GM12878 (cell line): ENCODE measurements at places on chromosomes 16 and 17. TPM values are rescaled to one million over a fixed set of nuclear protein-coding genes. Genes with fewer than 3 reads are reported as not detected.

Gene C1QL1
- total RNA-seq = not detected in 2 replicates

Gene MFAP4
- total RNA-seq = 0.13 and 0.28 TPM in 2 replicates

Gene KRT32
- not detected in 2 replicates for total RNA-seq

Gene FNDC8
- total RNA-seq = 0.15 TPM in 1 of 2 replicates, not detected in the other

Gene KRT35
- not detected in 2 replicates for total RNA-seq

Gene PDILT
- total RNA-seq = not detected in 2 replicates

Gene ZC3H18
- 50.4 and 58.3 TPM in 2 replicates for total RNA-seq

Gene CPSF4L
- not detected in 2 replicates for total RNA-seq

Gene ZP2
- total RNA-seq = 0.21 TPM in 1 of 2 replicates, not detected in the other

Gene TBX6
- total RNA-seq = 0.54 and 1.0 TPM in 2 replicates

Gene SLC2A4
- 0.19 and 0.23 TPM in 2 replicates for total RNA-seq

Gene GDE1
- 23.0 and 26.7 TPM in 2 replicates for total RNA-seq

Gene KRTAP9-8
- total RNA-seq = not detected in 2 replicates

Gene PDK2
- 14.2 and 16.1 TPM in 2 replicates for total RNA-seq

DNA sequence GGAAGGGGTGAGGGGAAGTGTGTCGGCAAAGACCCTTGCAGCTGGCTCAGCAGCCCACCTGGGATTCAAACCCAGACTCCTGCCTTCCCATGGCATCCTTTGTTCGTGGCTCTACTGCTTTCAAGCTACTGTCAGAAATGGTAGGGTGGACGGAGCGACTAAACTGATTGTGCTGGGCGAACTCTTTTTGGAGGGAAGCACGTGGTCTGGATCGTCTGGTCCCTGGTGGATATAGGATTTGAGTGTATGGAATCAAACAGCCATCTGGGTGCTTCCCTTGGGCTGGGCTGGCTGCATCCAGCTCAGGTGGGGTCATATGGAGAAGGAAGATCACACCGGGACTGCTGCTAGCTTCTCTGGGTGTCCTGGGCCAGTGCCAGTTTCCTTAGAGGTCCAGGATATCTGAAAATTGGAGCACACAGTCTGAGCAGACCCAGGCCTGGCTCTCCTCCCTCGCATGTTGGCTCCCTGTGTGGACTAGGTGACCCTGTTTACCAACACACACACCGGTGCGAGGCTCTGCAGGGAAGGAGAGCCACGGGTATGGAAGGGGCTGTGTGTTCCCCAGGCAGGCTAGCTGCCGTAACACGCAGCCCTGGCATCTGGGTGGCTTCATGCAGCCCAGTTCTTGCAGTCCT lies 8.6 kb downstream of the CMIP start:
- no peak for DNase-seq
- H3K4me1 ChIP-seq = peaks cover 24% of the 10 kb centered on the region
- peaks cover 16% of the 10 kb centered on the region for H3K36me3 ChIP-seq
- no peak overlapping the region for H3K4me3 ChIP-seq

DNA sequence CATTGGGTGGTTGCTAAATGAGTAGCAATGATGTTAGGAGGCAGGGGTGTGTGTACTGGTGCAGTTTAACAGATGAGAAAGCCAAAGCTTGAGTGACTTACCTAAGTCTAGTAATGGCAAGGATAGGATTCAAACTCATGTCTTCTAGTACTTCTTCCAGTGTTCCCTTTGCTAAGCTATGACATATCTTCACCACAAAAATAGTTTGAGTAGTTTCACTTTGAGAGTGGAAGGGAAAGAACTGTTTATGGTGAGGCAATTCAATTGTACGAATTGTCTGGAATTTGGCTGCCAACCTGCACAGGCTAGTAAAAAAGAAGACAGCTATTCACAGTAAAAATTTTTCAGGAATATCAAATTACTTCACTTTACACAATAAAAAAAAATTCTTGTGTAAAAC lies 138.0 kb downstream of the NLK start:
- no peak for DNase-seq
- no peak overlapping the region for H3K27ac ChIP-seq
- no peaks in the 10 kb centered on the region for H3K27me3 ChIP-seq
- no peaks in the 10 kb centered on the region for H3K36me3 ChIP-seq
- no peaks in the 10 kb centered on the region for H3K4me1 ChIP-seq

- H3K4me3 ChIP-seq = no peak overlapping the region
- no peaks in the 10 kb centered on the region for H3K4me1 ChIP-seq
- H3K36me3 ChIP-seq = no peaks in the 10 kb centered on the region
- no peaks in the 10 kb centered on the region; the same call in 1 of the 2 replicates for H3K27me3 ChIP-seq
- DNase-seq = no peak
- H3K27ac ChIP-seq = no peak overlapping the region
Measured at GRCh38 chr17:55546991-55547664, 35.9 kb upstream of the SMIM36 start.

DNA sequence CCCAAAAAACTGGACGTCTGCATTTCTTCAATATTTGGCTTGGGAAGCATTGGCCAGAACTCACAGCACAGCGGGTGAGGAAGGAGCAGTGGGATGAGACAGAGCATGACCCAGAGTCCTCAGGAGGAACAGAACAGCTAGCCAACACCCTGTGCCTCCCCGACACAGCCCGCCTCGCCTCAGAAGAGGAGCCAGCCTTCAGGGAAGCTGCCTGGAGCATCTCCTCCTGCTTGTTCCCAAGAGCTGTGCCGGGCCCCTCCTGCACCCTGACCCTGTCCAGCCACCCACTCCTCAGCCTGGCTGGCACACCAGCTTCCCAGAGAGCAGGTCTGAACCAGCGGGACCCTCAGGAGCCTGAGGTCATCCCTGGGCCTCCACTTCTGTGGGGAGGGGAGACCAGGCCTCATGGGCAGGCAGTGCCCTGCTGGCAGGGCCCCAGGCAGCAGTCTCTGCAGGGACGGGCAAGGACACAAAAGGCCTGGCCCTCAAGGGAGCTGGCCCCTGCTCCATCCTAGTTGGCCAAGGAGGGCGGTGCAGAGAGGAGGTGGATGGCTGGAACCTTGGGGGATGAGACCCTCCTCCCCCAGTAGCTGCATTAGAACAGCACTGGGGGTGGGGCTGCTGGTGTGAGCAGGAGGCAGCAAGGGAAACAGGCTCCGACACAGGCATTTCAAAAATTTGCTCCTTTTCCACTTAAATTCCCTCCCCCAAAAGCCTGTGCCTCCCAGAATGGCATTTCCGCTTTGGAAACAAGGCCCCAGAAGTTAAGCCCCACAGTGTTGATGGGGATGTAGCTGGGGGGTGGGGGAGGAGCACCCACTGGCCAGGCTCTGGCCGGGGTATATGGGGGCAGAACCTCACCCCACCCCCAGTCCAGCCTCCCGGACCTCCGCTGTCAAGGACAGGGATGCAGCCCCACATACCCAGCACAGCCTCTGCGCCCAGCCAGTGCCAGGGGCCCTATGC lies 1.8 kb upstream of the BCAR1 start:
- 0 out of 2 replicates have a peak, but pooled peaks cover 4% of the 10 kb centered on the region for H3K27me3 ChIP-seq
- H3K27ac ChIP-seq = no peak overlapping the region
- H3K4me3 ChIP-seq = no peak overlapping the region

DNA sequence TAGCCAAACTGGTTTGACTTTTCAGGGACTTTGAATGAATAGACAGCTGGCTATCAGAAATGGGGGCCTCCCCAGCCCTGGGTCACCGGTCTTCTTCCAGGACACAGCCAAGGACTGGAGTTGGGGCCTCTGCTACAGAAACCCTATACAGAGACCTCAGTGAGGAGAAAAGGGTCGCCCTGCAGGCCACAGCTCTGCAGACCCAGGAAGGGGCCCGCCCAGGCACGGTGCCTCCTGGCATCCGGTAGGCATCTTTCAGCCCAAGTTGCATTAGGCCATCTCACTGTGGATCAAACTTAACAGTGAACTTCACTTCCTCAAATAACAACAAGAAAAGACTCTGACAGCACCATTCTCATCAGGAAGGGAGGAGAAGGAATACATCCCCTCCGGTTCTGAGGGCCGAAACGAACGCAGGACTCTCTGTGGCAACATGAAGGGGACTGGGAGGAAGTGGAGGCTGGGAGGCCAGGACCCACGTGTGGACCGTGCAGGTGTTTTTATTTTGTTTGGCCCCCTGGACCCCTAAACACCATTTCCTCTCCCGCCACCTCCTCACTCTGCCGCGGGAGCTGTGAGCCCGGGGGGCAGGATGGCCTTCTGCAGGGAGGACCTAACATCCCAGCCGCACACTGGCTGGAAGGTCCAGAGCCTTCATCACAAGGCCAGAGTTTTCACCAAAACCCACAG lies 7.2 kb downstream of the SLC38A10 start:
- H3K4me3 ChIP-seq = no peak overlapping the region
- H3K4me1 ChIP-seq = peaks cover 9% of the 10 kb centered on the region
- no peak for DNase-seq
- H3K36me3 ChIP-seq = peaks cover 5% of the 10 kb centered on the region
- no peak overlapping the region for H3K27ac ChIP-seq

DNA sequence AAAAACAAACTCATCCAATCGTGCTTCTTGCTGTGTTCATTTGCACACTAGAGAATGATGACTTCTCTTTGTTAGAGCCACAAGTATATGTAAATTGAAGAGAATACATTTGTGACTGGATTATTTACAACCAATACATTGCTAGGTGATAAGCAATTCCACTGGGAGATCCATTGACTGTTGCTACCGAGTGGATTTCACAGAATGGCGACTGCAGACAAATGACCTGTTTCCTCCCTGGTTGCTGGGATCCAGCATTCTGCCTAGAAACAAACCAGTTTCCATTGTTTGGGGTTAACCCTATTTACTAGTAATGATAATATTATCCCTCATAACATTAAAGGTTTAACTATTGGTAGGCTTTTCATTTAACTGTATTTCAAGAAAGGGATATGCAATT lies 36.9 kb upstream of the CPHXL start:
- H3K4me1 ChIP-seq = peaks cover 5% of the 10 kb centered on the region
- no peaks in the 10 kb centered on the region for H3K36me3 ChIP-seq
- H3K27me3 ChIP-seq = no peaks in the 10 kb centered on the region
- no peak overlapping the region for H3K27ac ChIP-seq
- no peak overlapping the region for H3K4me3 ChIP-seq

DNA sequence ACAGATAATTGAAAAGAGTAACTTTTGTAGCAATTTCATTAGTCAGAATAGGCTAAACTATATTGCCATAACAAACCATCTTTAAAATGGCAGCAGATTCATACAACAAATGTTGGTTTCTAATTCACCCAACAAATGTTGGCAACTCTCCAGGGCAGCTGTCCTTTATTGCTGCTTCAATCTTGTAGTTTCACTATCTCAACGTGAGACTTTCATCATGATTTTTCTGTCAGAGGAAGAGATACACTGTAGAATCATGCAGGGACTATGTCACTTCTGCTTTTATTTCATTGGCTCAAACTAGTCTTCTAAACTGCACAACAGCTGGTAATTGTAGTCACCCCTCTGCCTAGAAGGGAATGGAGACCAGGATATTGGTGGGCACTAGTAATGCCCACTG lies 174.2 kb downstream of the TANC2 start:
- peak; percentile 4 for DNase-seq
- H3K4me3 ChIP-seq = no peak overlapping the region
- no peak overlapping the region for H3K27ac ChIP-seq
- no peaks in the 10 kb centered on the region for H3K4me1 ChIP-seq
- H3K36me3 ChIP-seq = no peaks in the 10 kb centered on the region

GRCh38 chr17:36197387-36197703 lies 787 bp upstream of the CCL3L1 start:
- no peaks in the 10 kb centered on the region for H3K27me3 ChIP-seq
- no peak overlapping the region for H3K4me3 ChIP-seq
- peaks cover 29% of the 10 kb centered on the region for H3K4me1 ChIP-seq
- H3K36me3 ChIP-seq = no peaks in the 10 kb centered on the region
- H3K27ac ChIP-seq = peak overlapping the region; percentile 71

DNA sequence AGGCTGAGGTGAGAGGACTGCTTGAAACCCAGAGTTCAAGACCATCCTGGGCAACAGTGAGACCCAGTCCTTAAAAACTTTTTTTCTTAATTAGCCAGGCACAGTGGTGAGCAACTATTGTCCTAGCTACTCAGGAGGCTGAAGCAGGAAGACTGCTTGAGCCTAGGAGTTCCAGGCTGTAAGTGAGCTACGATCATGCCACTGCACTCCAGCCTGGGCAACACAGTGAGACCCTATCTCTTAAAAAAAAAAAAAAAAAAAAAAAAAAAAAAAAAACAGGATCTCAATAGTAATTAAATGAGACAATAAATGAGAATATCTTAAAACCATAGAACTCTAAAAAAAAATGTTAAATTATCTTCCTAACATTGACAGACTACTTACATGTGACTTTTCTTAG lies 14.3 kb downstream of the SMURF2 start:
- no peaks in the 10 kb centered on the region; the same call in none of the 2 replicates for H3K36me3 ChIP-seq
- peaks cover 7% of the 10 kb centered on the region for H3K4me1 ChIP-seq
- no peak overlapping the region for H3K27ac ChIP-seq
- no peak for DNase-seq

GRCh38 chr16:48365025-48365600 lies 20.1 kb downstream of the SIAH1 start:
- H3K27me3 ChIP-seq = no peaks in the 10 kb centered on the region
- H3K27ac ChIP-seq = peak overlapping the region; percentile 90
- no peak for DNase-seq
- H3K4me1 ChIP-seq = peaks cover 17% of the 10 kb centered on the region
- peaks cover 3% of the 10 kb centered on the region; the same call in 1 of the 2 replicates for H3K36me3 ChIP-seq

DNA sequence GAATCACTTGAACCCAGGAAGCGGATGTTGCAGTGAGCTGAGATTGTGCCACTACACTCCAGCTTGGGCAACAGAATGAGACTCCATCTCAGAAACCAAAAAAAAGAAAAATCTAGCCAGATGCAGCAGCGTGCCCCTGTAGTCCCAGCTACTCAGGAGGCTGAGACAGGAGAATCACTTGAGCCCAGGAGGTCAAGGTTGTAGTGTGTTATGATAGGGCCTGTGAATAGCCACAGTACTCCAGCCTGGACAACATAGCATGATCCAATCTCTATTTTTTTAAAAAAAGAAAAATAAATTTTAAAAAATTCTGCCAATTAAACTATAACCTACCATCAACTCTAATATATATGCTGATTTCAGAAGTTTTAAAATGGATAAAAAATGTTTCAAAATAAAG lies 15.8 kb downstream of the PHLPP2 start:
- no peak for DNase-seq
- no peak overlapping the region for H3K4me3 ChIP-seq
- H3K36me3 ChIP-seq = no peaks in the 10 kb centered on the region
- H3K27me3 ChIP-seq = no peaks in the 10 kb centered on the region
- no peak overlapping the region for H3K27ac ChIP-seq
- peaks cover 7% of the 10 kb centered on the region for H3K4me1 ChIP-seq

- no peaks in the 10 kb centered on the region for H3K27me3 ChIP-seq
- H3K4me1 ChIP-seq = peaks cover 4% of the 10 kb centered on the region
- H3K27ac ChIP-seq = no peak overlapping the region
- H3K36me3 ChIP-seq = no peaks in the 10 kb centered on the region
- peak overlapping the region; percentile 96; the same call in 1 of the 2 replicates for H3K4me3 ChIP-seq
Measured at GRCh38 chr17:29931231-29931932, 1.4 kb upstream of the SSH2 start.

- no peak overlapping the region for H3K27ac ChIP-seq
- no peak overlapping the region for H3K4me3 ChIP-seq
- DNase-seq = no peak
Measured at GRCh38 chr16:56825826-56826225, 39.2 kb upstream of the SLC12A3 start.

DNA sequence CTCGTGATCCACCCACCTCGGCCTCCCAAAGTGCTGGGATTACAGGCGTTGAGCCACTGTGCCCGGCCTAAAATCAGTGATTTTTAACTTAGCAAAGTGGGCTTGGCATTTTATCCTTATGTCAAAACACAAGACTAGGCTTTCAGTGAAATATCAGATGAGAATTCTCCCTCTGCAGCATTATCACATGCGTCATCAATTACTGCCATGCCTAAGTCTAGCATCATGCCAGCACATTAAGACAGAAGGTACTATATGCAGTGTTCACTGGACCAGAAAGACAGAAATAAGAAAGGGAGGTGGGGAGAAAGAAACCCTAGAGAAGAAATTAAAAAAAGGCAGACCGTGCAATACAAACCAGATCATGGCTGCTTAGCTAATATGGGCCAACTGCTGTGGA lies 29.8 kb downstream of the GPATCH8 start:
- no peak overlapping the region for H3K27ac ChIP-seq
- H3K27me3 ChIP-seq = no peaks in the 10 kb centered on the region
- no peaks in the 10 kb centered on the region for H3K4me1 ChIP-seq
- no peak overlapping the region for H3K4me3 ChIP-seq
